Activated CD8-positive, alpha-beta memory T cell treated with anti-CD3 and anti-CD28 coated beads, Interleukin-2, amount 50 U/mL, for 48 hours (primary cell): ENCODE measurements at places on chromosomes 11 and 22.

DNA sequence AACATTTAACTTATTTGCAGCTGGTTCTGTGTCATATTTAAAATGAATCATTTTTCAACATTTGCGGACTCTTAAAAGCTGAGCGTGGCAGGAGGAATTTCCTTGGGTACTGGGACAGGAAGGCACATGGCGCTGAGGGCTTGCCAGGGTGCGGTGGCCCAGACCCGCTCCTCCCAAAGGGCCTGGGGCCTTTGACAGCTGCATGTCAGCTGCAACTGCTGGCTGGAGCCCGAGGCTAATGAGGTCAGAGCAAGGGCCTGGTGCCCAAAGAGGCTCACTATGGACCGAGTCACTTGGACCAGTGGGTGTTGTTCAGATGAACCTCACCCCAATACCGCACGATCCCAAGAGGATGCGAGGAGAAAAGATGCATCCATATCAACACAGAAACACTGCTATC lies 326.9 kb downstream of the CTTN start:
- DNase-seq = no peak

DNA sequence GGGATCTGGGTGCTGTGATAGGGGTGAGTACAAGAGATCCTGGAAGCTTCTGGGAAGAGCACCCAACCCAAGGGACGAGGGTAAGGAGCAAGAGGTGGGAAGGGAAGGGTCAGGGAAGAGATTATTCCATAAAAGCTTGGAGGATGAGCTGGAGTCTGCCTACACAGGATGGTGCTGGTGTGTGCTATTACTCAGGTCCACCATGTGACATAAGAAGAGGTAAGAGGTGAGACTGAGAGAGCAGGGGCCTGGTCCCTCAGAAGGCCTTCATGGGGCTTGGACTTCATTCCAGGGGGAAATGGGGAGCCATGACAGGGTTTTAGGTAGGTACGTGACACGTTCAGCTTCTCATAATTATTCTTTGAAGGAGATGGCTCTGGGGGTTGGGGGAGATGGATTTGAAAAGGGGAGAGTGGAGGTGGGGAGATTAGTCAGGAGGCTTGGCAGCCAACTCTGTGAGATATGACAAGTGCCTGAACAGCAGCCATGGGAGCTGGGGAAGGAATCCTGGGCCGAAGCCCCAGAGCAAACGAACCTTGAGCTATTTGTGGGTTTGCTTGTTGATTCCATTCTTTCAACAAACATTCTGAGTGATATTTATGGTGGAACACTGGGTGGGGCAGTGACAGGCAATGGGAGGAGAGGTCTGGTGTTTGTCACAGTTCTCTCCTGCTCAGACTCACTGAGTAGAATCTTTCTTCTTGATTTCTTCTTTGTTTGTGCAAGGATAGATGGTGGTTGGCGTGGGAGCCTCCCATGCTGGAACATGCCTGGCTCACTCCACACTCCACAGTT lies 11.2 kb upstream of the NCAM1 start:
- no peak for DNase-seq

DNA sequence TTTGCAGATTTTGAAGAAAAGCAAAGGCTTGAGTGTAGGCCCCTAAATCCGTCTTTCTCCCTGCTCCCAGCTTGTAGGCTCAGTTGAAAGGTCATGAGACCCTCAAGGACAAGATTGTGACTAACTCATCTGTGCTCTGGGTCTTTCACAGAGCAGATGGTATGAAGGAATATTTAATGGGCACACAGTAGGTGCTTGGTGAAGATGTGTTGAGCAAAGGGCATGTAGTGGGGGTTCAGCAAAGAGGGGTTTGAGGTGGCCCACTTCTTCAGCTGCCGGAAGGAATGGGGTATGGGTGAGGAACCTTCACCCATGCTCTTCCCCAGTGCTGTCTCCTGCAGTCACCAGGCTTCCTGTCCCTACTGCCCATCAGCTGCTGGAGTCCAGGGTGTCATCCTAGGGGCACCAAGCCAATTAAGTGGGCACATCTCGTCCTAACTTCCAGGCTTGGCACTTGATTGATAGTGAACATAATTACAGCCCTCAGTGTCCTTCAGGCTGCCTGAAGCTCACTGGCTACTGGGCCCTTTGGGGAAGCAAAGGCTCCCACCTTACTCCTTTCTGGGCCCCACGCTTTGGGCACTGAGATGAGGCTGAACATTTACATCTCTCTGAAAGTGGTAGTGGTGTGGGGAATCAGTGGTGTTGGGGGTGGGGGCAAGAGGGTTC lies 15.0 kb downstream of the DGAT2 start:
- DNase-seq = no peak

- DNase-seq = no peak
These were observed 20.8 kb upstream of the PEX26 start for GRCh38 chr22:18056807-18057474.

DNA sequence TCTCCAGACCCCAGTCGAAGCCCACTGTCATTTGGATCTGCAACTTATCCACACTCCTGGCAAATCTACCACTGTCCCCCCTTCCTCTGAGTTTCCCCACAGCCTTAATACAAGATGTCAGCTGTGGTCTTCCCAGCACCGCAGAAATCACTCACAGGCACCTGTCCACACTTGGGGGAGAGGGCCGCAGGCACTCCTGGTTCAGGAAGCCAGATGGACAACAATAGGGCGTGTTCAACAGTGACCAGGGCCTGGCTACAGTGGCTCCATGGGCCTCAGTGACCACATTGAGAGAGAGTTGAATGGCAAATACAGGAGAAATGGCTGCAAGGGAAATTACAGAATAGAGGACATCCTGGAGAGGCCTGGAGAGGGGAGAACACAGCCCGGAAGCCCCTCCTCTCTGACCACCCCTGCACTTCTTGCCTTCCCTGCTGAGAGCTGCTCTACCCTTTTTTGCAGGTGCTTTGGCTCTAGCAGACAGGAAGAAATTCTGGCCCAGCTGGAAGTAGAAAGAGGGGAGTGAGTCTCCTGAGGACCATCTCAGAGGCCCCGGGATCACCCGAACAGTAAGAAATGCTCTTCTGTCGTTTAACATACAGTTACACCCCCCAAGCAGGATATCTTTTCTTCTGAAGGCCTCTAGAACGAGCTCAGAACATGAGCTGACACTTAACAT lies 164.6 kb downstream of the FEZ1 start:
- no peak for DNase-seq

- no peak for DNase-seq
These were observed 19.7 kb upstream of the RAB38 start for GRCh38 chr11:88194990-88195389.

DNA sequence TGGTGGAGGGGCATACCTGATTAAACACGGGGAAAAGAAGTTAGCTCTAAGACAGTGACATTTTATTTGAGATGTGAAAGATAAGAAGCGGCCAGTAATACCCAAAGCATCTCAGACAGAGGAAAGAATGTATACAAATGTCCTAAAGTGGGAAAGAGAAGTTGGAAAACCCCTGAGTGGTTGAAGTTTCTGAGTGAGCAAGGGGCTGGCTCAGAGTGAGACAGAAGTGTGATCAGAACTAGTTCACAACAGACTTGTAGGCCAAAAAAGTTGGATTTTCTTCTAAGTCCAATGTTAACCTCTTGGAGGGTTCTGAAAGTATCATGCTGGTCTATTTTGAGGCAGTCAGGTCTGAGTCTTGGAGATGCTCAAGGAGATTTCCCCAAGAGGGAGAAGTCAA lies 608.7 kb downstream of the SOX6 start:
- no peak for DNase-seq

- no peak for DNase-seq
These were observed 632.9 kb upstream of the CADM1 start for GRCh38 chr11:116136987-116137674.

DNA sequence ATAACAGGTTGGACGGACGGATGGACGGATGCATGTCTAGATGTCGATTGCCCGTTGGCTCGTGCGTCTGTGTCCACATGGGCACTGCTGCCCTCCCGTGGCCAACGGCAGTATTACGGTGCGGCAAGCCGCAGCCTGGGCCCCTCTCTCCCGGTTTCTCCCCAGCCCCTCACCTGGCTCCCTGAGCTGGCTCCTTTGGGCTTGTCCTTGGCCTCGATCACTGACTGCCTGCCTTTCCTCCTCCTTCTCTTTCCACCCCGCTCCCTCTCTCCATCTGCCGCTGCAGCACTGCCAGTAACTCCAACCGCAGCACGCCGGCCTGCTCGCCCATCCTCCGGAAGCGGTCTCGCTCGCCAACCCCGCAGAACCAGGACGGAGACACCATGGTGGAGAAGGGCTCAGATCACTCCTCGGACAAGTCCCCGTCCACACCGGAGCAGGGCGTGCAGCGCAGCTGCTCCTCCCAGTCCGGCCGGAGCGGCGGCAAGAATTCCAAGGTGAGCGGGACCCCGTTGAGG lies 77.3 kb downstream of the SCN3B start:
- peak; percentile 90 for DNase-seq

GRCh38 chr11:69600001-69600400 lies 41.0 kb upstream of the CCND1 start:
- no peak for DNase-seq

DNA sequence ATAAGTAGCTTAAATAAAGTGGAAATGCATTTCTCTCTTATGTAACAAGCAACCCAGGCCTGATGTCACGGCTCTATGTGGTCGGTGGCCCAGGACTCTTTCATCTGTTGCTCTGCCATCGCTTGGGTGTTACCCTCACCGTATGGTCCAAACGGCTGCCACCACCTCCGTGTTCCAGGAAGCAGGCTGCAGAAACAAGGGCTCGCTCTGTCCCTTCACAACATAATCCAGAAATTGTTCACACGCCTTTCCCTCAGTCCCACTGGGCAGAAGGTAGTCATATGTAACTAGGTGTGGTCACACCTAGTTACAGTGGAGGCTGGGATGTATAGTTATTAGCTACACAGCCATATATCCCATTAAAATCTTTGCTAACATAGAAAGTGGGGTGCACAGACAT lies 421.0 kb downstream of the SOX6 start:
- DNase-seq = no peak

DNA sequence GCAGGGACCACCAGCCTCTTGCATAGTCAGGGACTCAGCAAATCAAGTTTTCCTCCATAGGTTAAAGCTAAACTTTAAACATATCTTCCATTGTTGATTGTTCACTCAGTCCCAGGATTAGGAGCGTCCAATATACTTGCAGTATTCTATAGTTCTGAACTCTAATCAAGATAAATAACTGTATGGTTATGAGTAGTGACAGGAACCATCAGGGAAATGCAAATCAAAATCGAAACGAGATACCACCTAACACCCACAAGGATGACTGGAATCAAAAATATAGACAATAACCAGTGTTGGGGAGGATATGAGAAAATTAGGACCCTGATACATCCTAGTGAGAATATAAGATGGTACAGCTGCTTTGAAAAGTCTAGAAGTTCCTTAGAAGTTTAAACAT lies 190.0 kb downstream of the ETS1 start:
- DNase-seq = no peak

DNA sequence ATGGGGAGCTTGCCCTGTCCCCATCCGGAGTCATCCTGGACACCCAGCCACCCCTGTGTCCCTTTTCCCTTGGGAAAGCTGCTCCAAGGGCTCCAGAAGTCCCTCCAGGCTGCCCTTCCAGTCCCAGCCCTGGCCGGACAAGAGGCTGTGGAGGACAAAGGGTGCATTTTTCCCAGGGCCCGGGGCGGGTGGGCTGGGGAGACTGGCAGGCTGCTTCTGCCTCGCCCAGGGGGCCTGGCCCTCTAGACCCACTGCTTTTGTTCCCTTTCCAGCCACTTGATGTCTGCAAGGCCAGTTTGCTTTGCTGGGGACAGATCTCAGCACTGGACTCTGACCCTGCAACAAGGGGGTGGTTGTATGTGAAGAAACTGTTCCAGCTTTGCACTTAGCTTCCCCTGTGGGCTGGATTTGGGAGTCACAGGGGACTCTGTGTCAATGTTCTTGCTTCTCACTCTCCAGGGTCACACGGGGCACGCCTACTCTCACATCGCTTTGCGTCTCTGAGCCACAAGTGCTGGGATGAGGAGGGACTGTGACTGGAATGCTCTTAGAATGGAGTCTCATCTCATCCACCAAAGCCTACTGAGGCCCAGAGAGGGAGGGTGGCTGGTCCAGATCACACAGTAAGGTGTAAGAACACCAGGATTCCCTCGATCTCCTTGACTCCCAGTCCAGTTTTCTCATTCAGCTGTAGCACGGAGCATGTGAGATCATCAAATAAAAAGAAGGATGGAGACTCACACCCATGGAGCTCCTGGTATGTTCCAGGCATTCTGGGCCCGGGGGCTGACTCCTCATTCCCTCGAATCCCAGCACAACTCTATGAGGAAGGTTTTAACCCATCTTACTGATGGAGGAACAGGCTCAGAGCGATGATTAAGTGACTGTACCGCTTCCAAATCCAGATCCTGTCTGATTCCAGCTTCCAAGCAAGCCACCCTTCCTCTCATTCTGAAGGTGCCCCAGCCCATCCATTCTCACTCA lies 59.9 kb downstream of the FBXO7 start:
- DNase-seq = no peak

GRCh38 chr11:106920899-106921509 lies 97.3 kb downstream of the GUCY1A2 start:
- no peak for DNase-seq

DNA sequence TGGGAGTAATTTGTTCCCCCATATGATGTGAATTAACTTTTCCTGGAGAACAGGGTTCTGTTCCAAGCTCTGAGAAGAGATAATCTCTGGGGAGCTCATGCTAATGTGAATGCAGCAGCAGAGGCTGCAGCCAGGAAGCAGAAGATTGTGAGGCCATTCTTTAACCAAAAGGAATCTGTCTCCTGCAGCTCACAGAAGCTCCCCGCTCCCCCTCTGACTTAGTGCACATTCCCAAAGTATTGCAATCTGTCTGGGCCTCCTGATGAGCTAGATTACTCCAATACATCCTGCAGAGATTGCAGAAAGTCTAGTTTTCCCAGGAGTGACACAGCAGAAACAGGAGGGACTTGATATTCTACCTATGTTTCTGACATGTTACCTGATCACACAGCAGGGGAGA lies 420.6 kb upstream of the FAT3 start:
- no peak for DNase-seq

DNA sequence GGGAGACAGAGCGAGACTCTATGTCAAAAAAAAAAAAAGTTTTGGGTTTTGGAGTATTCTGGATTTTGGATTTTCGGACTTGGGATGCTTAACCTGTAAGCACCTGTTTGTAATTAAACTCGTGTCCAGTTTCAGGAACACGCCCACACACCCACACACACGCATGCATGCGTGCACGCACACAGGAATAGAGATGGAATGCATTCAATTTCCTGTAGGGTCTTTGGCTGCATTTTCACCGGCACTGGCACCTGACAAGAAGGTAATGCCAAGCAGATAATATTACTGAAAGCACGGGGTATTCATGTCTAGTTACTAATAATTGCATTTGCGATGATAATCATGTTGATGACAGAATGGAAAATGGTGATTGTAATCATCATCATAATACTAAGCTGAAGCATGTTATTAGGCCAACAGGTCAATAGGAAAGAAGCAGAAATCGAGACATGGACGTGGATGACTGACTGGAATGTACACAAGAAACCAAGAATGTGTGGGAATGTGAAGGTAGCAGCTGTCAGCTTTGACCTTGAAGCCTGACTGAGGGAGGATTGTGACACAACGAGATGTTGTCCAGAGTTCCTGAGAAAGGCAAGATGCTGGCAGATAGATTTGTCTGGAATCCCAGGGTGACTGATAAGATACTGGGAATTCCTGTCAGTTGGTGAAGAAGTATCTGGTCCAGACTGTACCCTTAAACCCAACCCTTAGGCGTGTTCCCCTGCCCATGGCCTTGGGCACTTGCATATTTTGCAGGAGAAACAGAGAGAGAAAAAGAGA lies 108.6 kb downstream of the SYN3 start:
- DNase-seq = no peak
